ENCODE measurements at places on chromosomes 3 and 15.

DNA sequence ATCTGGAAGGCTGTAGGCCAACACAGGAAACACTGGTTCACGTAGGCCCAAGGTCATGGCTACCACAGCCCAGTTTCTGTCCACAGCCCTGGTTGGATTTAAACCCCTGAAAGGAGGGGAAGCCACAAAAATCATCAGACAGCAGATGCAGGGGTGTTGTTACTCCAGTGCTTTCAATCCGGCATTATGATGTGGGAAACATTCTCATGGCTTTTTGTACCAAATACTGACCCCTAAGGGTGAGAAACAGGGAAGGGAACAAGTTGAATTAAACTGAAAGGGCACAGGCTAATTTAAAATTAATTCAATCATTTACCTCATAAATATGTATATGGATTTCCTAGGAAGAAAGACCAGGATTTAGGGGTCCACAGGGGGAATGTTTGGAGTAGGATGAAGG lies 375.6 kb downstream of the CTNNB1 start:
- no peak for DNase-seq

GRCh38 chr15:74146277-74146800 lies 16.0 kb downstream of the ISLR2 start:
- DNase-seq = no peak

DNA sequence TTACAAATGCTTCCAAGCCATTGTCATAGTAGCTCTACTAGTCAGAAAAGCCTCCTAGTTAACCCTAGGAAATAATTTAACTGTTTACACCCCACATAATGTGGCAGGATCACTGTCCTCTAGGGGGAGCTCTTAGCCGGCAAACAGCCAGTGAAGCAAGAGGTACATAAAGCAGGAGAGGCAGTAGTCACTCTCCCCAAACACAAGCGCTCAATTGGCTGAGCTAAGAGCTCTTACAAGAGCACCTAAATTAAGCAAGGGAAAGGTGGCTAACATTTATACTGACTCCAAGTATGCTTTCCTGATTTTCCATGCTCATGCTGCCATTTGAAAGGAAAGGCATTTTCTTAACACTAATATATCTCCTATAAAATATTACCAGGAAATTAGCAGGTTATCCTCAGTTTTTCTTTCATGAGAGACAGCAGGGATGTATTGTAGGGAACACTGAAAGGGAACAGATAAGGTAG lies 37.6 kb downstream of the NCEH1 start:
- peak; percentile 53 for DNase-seq

DNA sequence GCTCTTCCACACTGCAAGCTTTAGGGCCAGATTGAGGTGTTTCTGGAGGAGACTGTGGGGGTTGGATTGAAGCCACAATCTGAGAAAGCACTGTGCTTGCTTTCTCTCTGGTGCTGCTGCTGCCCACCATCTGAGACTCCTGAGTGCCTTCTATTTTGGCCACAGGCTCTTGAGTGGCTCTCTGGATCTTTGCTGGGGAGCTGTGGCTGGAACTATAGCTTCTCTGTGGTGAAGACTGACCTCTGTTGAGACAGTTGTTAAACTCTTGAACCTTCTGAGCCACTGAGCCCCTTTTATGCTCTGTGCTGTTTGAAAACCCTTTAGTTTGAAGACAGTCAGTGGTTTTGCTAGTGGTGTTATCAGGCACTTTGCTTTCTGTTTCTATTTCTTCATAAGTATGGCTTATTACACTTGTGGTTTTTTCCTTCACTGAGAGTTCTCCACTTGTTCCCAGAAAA lies 108.7 kb upstream of the TSPAN3 start:
- DNase-seq = no peak

GRCh38 chr3:64918989-64919388 lies 231.2 kb upstream of the ADAMTS9 start:
- no peak for DNase-seq

- DNase-seq = no peak
These were observed 29.3 kb upstream of the ST3GAL6 start for GRCh38 chr3:98733812-98734281.

DNA sequence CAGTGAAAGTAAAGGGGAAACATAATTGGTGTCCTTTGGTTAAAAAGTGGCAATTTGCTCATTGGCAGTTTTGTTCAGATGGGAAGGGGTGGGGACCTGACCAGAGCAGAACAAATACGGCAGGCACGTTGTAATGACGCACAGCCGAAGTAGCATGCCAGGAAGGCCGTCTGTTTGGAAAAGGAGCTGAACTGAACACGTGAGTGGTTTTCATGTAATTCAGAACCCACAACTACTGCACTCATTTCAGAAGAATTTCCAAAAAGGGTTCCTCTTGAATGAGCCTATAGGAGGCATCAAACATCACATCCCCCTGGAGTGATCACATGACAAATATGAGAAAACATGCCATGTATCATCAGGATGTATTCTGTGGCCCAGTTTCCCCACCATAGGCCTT lies 42.9 kb upstream of the LMCD1 start:
- DNase-seq = peak; percentile 90

DNA sequence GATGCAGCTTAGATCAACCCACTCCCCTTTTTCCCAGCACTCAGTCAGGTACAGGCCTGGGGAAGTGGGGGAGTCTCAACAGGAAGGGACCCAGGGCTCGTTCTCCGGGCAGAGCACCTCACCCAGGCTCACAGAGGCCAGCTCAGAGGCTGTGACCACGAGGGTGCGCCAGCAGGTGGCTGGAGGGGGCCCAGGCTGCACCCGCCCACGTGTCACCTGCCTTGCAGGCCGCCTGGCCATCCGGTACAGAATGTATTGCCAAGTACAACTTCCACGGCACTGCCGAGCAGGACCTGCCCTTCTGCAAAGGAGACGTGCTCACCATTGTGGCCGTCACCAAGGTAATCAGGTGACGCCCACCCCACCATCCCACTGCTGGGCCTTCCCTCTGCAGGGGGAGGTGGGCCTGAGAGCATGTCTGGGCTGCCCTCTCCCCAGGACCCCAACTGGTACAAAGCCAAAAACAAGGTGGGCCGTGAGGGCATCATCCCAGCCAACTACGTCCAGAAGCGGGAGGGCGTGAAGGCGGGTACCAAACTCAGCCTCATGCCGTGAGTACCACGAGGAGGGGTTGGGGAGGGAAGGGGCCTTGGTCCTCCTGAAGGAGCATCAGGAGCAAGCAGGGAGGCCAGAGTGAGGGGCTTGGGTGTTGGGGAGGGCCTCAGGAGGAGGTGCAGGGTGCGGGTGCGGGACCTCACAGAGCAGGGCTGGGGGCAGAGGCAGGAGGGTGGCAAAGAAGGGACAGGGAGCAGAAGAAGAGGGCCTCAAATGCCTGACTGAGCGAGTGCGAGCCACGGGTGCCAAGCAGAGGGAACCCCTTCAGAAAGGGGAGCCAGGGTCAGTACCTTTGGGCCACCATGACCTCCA lies 14.0 kb upstream of the LMAN1L start:
- no peak for DNase-seq

DNA sequence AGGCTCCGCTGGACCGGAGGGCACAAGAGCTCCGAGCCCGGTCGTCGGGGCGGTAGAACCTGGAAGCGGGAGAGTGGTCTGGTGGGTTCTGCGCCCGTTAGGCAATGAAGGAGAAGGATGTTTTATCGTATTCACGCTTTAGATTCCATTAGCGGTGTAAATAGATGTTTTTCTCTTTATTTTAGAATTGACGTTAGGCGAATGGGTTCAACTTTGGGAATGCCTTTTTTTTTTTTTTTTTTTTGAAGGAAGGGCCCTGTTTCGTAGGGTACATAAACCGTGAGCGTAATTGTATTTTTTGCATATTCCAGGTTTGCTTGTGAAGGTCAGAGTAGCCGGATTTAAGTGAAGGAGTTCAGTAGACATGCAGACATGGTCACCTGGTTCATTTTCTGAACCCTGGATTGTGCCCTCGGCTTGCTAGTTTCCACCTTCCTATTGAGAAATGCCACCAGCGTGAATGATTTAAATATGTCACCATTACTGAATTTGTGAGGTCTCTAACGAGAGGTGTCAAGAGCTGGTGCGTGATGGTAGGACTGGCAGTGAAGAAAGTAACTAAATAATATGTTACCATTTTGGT lies 808 bp downstream of the RBM6 start:
- DNase-seq = no peak

GRCh38 chr3:4935347-4935746 lies 43.9 kb upstream of the BHLHE40 start:
- DNase-seq = no peak

GRCh38 chr3:73474619-73475018 lies 150.1 kb downstream of the PDZRN3 start:
- no peak for DNase-seq

DNA sequence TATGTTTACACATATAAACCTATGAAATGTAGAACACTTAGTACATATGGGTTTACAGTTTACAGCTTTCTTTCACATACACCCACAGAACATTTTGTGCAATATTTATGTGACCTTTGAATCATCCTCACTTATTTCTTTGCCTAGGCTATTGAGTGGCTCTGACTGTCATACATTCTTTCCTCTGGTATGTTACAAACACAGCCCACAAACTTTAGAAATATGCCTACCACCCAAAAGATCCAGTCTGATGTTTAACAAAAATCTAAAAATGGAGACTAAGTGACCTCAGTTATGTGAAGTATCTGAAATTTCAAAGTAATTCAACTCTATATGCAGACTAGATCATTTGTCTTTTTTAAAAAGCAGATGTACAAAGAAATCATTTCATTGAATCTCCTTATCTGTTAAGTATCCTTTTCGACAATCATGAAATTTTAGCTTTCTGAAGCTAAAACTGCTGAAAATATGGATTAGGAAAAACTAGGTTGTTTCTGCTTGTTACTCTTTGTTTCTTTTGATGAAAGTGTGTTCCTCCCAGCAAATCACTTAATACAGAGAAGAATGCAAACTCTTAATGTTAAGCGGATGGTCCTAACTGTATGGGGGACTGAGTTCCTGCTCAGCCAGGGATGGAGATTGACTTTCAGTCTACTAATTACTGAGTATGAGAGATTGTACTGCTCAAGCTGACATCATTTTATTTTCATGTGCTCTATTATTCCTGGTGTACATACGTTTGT lies 27.7 kb downstream of the CCDC54 start:
- DNase-seq = no peak

- no peak for DNase-seq
These were observed 62.1 kb upstream of the SPRED1 start for GRCh38 chr15:38190501-38190900.

DNA sequence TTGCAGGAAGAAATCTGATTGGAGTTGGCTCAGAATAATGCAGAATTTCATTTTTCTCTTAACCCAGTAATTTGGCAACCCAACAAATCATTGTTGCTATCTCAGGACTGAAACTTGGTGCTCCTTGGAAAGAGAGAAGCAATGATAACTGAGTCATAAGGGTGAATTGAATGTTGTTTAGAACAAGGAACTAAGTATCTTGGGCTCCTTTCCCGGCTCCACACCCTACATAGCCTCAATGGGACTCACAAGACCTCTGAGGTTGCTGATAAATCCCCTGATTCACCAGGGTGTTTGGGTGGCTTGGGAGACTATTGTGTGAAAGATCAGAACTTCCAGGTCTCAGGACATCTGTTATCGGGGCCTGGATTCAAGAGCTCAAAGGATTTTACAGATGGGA lies 7.8 kb upstream of the RAB8B start:
- DNase-seq = no peak

DNA sequence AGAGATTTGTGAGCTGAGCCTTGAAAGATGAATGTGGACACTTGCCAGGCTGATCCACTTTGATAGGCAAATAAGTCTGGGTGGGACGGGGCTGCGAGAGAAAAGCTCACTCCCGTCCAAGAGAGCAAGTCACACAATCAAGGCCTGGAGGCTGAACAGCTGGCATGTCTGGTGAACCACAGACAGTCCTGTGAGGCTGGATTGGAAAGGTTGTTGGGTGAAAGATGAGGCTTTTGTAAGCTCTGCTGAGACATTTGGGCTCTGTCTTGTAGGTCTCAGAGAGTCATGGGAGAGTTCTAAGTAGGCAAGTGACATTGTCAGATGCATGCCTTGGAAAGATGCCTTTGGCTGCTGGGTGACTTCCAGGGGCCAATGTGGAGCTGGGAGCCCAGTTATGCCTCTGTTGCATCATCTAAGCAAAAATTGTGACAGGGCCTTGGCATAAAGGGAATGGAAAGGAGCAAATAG lies 38.5 kb downstream of the RPLP1 start:
- DNase-seq = no peak

- DNase-seq = no peak
These were observed 50.3 kb downstream of the FILIP1L start for GRCh38 chr3:100063929-100064461.

GRCh38 chr3:140015741-140016140 lies 80.8 kb downstream of the CLSTN2 start:
- DNase-seq = no peak

- DNase-seq = no peak
These were observed 629.0 kb downstream of the NR2F2 start for GRCh38 chr15:96959501-96959900.

- DNase-seq = no peak
These were observed 264.3 kb upstream of the DNAJC19 start for GRCh38 chr3:181253796-181254195.

DNA sequence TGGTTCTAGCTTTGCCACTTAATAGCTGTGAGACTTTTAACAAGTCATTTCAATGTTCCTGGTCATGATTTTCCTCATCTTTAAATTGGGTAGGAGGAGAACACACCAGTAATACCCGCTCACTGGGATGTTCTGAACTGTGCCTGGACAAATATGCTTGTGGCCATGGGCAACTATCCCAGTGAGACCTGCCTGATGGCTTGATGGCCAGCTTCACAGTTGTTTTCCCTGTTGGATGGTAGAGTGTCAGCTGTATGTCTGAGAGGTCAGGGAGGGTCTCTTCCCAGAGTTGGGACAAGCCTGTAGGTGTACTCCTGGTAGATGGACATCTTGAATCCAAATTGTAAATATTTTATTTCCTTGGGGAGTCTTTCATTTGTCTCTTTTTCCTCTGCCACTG lies 92.5 kb upstream of the PFN2 start:
- DNase-seq = no peak

DNA sequence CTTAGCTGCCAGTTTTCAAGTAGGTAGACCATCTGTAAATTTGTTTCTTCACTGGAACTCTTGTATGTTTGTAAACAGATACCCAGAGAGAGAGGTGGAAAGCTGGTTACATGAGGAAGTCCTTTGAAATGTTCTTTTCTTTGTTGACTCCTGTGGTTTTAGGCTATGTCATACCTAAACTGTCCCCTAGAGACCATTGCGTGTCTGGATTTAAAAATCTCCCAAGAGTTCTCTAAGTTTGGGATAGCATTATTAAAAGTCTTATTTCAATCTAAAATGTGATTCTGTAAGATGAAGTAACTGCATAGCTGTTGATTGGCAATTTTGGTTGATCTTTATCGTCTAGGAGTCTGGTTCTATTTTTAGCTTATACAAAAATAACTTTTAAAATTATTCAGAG lies 127.2 kb downstream of the GHSR start:
- DNase-seq = no peak

- DNase-seq = peak; percentile 37
These were observed 35.5 kb downstream of the ESYT3 start for GRCh38 chr3:138469874-138470273.

GRCh38 chr3:17227472-17227871 lies 342.7 kb downstream of the PLCL2 start:
- no peak for DNase-seq

DNA sequence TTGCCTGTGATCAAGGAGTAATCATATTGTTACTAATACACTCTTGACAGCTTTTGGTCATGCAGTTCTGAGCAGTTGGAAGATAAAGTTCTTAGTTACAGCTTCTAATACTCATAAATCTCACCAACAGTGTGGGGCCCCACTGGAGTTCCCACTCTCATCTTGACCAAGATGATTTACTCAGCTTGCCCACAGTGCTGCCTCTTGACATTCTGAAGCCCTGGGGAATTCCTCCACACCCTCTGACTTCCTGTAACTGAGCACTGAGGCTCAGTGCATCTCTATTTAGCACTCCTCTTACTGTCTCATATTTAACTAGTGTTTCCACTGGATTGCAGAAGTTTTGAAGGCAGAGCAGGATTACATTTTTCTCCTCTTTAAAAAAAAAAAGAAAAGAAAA lies 1.9 kb upstream of the ARL6IP5 start:
- no peak for DNase-seq
